Activated CD4-positive, alpha-beta T cell treated with anti-CD3 and anti-CD28 coated beads, Interleukin-2, amount 10 ng/mL, durations not matched to agents 7 days and 5 days (primary cell): ENCODE measurements at places on chromosomes 1 and 21. TPM values are rescaled to one million over a fixed set of nuclear protein-coding genes. Genes with fewer than 3 reads are reported as not detected.

The TRIM46 gene
- 14.2 TPM for total RNA-seq

The LAMB3 gene
- total RNA-seq = 1.9 TPM

- DNase-seq = no peak
These were observed 4.8 kb upstream of the KCNAB2 start for GRCh38 chr1:6040861-6041415.

- peak; percentile 31 for DNase-seq
These were observed 88.4 kb downstream of the LRRC8C start for GRCh38 chr1:89721351-89721750.

DNA sequence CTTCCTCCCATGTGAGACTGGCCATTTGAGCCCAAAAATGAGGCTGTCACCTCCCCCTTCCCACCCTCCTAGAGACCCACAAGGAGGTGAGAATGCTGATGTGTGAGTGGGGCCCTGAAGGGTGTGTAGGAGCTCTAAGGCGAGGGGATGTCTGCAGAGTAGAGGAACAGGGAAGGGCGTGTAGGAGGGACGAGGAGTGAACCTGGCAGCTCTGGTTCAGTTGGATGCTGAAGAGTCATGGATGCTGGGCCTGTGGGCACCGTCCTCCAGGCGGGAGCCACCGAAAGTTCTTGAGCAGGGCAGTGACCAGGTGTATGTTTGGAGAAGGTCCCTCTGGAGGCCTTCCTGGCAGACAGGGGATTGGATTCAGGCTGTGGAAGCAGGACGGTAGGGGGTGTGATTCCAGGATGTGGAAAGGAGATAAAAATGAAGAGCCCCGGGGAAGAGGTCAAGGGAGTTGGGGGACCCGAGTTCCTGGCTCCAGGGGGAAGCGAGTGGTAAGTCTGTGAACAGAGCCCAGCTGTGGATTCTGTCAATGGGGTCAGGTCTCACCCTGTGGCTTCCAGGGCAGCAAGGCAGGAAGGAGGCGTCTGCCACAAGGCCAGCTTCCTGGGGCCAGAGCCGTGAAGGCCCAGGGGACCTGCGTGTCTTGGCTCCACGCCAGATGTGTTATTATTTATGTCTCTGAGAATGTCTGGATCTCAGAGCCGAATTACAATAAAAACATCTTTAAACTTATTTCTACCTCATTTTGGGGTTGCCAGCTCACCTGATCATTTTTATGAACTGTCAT, 7.9 kb downstream of the SAMD11 start:
- DNase-seq = no peak

DNA sequence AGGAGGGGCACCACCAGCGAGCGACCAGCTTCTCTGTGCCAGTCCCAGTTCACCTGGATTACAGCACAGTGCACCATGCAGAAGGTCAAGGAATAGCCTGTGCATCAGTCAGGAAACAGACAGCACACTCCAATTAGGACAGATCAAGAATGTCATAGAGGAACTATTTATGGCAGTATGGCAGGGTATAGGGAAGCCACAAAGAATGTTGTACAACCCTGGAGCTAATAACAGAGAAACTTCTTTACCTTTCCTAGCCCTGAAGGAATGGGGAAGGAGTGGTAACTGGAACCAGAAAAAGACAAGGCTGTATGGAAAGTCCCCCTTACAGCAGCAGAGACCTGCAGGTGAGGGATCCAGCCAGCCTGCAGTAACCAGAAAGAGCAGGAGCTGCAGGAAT, 87.8 kb upstream of the USP24 start:
- no peak for DNase-seq

DNA sequence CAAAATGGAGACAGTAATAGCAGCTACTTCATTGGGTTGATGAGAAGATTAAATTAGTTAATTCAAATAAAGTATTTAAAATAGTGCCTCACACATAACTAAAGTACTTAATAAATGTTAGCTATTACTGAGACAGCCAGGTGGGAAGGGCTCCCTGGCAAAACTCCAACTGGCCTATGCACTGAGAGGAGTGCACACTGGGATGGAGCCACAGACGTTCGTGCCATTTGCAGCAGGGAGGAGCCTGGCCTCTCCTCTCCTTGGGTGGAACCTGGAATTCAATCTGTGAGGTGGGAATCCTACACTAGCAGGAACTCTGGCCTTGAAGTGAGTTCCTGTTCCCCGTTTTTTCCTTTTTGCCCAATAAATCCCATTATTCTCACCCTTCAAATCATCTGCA, 28.1 kb downstream of the SLC5A9 start:
- no peak for DNase-seq

DNA sequence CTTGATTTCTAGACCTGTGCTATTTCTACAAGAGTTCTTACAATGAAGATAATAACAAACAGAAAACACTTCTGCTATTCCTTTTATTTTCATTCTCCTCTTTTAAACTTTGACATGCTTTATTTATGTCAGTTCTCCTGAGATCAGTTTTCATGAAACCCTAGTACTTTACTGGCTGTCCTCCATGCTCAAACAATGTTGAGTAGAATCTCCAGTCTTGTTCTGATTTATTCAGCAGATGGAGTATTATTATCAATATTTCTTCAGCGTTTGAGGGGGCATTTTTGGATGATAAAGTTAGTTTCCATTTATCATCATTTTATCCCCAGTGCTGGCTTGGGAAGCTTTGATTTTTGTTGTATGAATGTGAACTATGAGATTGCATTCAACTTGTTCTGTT, 85.9 kb upstream of the WARS2 start:
- DNase-seq = no peak

- DNase-seq = no peak
These were observed 202.4 kb upstream of the UBE2U start for GRCh38 chr1:64001038-64001437.

GRCh38 chr1:44724955-44725698, 5.8 kb downstream of the RNU5D-1 start:
- DNase-seq = no peak

- DNase-seq = no peak
These were observed 62.0 kb downstream of the KCNK1 start for GRCh38 chr1:233675893-233676292.

DNA sequence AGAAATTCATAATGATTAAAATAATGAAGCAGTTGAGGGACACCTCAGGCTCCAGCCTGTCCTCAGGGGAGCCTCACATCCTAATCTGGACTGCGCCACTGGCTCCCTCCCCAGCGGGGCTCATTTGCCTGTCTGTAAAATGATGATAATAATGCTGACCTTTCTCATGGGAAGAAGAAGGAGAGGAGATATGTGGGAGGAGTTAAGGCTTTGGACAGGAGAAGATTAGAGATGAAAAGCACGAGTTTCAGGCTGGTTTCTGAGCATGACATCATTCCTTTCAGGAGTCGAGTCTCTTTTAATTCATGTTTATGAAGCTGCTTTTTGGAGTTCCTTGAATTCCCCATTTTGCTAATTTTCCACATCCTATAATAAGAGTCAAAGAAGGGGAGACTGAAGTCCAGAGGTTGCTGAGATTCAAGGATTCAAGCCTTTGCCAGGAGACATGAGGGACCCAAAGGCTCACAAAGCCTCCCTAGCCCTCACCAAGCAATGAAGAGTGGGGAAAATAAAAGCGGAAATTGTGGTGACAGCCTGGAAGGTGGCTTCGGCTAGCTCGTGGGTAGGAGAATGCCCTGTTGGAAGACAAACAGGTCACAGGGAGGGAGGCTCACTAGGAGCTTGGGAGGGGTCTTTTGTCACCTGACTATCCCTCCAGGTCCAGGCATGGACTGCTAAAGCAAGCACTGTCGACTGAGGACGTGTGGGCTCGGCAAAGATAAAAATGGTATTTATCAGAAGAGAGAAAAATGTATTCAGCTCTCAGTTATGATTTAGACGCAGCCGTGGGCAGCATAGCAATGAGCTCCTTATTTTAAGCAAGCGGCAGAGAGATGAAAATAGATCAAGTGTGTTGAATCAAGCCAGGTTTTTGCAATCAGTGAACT, 27.5 kb upstream of the STMN1 start:
- DNase-seq = no peak

- DNase-seq = no peak
These were observed 3.6 kb downstream of the H6PD start for GRCh38 chr1:9238134-9238533.
